ENCODE measurements at places on chromosomes 7 and 10.

DNA sequence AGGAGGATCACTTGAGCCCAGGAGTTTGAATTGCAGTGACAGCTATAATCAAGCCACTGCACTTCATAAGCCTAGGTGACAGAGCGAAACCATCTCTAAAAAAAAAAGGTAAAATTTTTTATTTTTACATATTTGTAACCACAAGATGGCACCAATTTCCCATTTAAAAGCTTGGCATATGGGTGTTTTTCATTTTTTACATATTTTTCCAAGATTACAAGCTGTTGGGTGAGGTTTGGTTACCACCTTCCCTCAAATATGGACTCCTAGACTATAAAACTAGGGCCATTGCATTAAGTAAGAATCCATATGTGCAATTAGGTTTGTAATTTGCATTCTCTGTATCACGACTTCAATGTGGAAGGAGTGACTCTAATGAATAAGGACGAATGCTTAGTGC is 129.3 kb upstream of the ACBD5 start:
- DNase-seq: no peak

DNA sequence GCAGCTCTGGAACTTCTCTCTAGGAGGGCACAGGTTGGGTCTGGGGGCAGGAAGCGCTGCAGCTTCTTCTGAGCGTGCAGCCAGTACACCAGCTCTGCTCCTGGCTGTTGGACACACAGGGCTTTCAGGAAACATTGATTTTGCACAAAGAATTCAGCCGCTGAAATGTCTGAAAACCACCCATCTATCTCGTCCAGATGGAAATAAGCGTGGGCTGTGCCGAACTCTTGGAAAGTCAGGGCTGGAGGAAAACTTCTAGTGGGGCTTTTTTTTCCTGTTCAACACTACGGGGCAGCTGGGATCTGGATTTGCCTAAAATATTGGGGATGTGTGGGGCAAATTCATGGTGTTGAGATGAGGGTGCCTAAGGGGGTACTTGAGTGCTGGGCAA is 31.2 kb downstream of the PALD1 start:
- DNase-seq: no peak

GRCh38 chr7:105325216-105325904 is 63.4 kb downstream of the SRPK2 start:
- no peak for DNase-seq

DNA sequence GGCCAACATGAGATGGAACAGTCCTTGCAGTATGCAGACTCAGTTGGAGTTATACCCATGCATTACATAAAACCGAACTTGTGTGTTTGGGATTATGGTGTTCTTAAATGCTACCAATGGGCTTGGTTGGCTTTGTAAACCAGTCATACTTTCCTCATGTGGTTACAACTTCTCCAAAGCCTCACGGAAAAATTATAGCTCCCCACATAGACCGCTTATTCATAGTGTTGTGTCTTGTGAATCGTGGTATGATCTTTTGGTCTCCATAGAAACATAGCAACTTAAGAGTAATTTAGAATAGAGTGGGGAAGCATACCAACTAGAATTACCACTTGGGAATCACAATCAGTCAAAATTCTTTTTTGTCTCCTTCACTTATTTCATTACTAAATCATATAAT is 112.3 kb upstream of the FZD1 start:
- DNase-seq: no peak

DNA sequence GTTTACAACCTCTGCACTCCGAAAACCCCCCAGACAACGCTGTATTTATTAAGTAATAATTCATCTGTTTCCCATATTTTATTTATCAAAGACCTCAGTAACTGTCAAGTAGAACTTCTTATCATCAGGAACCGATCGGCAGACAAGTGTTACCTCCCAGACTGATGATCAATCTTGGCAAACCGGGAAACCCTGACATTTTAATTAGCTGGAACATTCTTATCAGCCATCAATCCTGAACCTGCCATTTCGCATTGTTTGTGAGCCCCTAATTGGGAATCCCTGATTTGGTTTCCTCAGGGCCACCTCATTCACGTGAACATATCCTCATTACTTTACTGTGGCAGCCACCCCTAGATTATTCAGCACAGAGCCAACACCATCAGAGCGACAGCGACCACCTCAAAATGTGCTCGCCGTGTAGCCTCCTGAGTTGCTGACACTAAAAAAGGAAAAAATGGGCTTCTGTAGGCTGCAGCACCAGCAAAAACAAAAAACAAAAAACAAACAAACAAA is 93.6 kb upstream of the SDK1 start:
- DNase-seq: no peak

GRCh38 chr7:115299397-115300037 is 377.6 kb downstream of the MDFIC start:
- DNase-seq: no peak

DNA sequence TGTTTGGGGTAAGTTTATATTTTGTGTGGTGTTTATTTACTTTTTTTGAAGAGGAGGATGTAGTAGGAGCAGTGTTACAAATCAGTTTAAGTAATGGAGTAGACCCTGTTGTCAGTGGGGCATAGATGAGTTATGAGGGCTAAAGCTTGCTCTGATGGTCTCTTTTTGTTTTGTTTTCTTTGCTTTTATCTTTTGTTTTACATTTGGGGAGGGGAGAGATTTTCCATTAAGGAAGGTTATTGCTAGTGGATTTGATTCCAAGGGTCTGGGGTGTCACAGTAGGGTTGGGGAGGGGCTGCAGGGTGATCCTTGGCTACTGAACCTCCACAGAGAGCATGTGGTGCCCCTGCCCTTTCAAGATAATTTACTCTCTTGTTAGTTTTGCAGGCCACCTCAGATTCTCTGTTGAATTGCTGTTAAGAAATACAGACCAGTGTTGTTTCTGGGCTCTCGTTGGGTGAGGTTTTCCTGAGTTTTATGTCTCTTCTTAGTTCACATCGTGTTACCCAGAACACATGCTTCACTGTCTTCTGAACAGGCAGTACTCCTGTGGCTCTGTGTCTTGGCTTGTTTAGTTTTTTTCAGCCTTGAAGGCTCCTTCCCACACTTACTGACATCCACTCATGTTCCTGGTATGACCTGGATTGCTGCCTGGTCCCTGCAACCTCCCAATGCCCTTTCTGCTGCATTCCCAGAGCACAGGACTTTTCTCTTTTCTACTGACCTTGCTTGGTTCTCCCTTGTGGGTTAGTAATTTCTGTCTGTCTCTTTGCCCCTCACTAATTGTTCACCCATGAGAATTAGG is 4.2 kb downstream of the KIFBP start:
- no peak for DNase-seq

GRCh38 chr10:86340176-86340990 is 26.2 kb downstream of the GRID1 start:
- no peak for DNase-seq

DNA sequence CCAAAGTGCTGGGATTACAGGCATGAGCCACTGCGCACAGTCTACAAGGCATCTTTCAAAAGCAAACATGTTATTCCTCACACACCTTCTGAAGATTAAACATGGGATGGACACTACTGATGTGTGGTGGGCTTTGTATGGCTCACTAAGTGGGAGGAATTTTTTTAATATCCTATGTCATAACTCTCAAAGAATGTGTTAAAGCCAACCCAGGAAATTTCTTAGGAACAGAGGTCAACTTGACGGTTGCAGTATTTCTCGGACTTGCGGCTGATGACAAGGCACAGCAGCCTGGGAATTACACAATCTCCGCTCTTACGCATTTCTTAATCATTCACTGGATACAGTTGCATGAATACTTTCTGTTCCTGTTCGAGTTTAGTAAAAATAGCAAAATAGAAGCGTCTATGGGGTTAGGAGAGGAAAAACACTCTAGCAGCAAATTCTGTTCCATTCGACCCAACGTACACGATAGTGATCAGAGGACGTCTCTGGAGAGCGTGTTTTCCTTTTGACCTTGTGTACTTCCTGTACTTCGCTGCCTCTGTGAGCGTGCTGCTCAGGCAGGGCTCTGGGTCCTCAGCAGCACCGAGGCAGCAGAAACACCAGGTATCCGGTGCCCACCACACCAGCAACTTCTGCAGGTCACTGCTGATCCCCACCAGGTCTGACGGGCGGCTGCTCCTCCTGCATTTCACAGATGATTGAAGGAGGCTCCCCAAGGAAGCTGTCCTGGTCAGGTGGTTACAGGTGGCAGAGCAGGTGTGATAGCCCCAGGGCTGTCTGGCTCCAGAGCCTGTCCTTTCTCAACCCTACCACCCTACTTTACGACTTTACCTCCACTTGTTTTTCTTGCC is 26.4 kb upstream of the SRGN start:
- DNase-seq: peak; percentile 27

DNA sequence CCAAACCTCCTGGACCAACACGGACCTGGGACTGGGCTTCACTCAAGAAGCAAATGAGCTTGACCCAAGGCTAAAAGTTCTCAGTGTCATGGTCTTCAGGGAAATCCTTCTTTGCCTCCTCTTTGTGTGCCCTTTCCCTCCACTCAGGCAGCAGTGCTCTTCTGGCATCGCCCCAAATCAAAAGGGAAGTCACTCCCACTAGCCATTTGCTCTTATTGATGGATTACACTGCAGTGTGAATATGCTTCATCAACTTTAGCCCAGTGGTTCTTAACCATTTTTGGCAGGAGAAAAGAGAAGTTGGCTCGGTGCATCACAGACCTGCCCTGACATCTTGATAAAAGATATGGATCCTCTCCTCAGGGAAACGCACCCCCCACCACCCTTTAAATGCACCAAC is 19.2 kb upstream of the IKZF1 start:
- DNase-seq: no peak

DNA sequence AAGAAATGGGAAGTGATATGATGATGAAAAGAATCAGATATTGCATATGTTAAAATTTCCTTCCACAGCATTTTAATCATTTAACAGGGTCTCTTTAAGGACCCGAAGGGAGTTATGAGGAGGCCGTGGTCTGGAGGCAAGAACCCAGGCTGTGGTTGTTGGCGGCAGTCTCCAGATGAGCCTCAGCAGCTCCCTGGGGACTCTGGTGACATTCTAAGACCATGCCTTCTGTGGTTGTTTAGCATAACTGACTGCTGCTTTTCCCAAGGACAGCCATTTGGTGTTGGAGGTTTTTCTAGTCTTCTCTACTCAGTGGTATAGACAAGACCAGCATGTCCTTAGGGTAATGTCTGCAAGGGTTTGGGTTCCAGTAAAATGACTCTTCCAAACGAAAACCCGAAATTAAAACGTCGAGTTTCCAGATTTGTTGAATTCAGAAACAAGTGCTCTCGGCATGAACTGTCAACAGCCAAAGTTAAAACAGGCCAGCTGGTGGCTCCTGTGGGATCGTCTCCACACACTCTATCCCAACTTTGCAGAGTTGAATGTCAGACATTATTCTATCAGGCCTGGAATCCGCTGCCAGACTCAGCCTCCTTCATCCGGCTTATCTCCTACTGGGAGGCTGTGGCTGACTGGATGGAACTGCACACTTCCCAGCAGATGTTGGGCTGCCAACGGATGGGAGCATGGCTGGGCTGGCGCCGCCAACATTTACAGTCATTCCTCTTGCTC is 183.1 kb downstream of the TAX1BP1 start:
- no peak for DNase-seq

GRCh38 chr10:83045731-83046130 is 1093.6 kb upstream of the GHITM start:
- DNase-seq: no peak

DNA sequence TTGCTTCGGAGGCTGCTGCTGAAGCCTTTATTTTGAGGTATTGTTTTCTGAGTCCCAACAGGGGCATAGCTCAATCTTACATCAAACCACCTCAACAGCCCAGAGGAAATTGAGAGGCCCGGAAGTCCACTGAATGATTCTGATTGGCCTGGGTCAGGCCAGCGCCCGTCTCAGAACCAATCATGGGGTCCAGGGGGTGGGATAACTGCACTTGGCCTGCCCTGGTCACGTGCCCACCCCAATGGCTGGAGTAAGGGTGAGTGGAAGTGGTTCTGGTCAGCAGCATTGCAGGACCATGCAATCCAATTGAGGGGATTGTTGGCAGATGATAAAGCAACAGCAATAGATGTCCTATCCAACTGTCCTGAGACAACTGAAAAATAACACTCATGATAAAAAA is 190.6 kb downstream of the HERPUD2 start:
- DNase-seq: no peak

Data from CD8-positive, alpha-beta T cell (primary cell).